ENCODE measurements at places on chromosomes 13 and 19. TPM values are rescaled to one million over a fixed set of nuclear protein-coding genes. Genes with fewer than 3 reads are reported as not detected.

Gene ZNF534
- total RNA-seq = 0.25 TPM

Gene LGALS7B
- not detected for total RNA-seq

Gene CGB1
- total RNA-seq = 4.2 TPM

Gene MCEMP1
- not detected for total RNA-seq

Gene FRY
- total RNA-seq = 4.3 TPM

Gene S1PR5
- total RNA-seq = 1.8 TPM

Gene MADCAM1
- total RNA-seq = not detected

Gene BRME1
- total RNA-seq = 0.11 TPM

Gene CEACAM4
- total RNA-seq = not detected

Gene BRSK1
- 1.9 TPM for total RNA-seq

Gene OR7C1
- total RNA-seq = not detected

Gene AKT1S1
- 11.6 TPM for total RNA-seq

Gene GJB2
- total RNA-seq = 0.11 TPM

Gene FCAR
- total RNA-seq = not detected

Gene ACP5
- 0.11 TPM for total RNA-seq

Gene ZNF611
- 7.7 TPM for total RNA-seq

Gene PNMA8A
- 0.76 TPM for total RNA-seq

Gene ZNF415
- total RNA-seq = 9.4 TPM

Gene YJU2
- total RNA-seq = 20.1 TPM

Gene B3GNT3
- not detected for total RNA-seq

Gene LAIR1
- total RNA-seq = not detected

Gene COX6B1
- 328 TPM for total RNA-seq

Gene LRRC63
- not detected for total RNA-seq

Gene ADGRE1
- not detected for total RNA-seq

Gene SIAH3
- total RNA-seq = not detected

Measured in GM23248 (cell line).